ENCODE measurements at places on chromosomes 6 and 20.

- DNase-seq, result no peak
Measured at GRCh38 chr20:41571006-41571405, 47.2 kb downstream of the CHD6 start.

- no peak for DNase-seq
Measured at GRCh38 chr20:19100975-19101374, 111.5 kb upstream of the SLC24A3 start.

DNA sequence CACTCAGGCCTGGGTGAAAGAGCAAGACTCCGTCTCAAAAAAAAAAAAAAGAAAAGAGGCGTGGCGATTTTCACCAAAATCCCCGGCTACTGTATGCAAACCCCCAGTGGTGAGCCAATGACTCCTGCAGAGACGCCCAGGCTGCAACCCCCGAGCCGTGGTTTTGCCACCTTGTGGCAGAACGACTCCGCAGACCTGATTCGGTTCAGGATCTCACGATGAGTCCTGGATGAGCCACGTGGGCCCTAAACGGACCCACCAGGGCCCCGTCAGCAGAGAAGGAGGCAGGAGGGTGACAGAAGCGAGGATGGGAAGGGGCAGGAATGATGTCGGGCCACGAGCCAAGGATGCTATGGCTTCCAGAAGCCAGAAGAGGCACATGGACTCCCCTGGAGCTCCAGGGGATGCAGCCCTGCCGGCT is 42.5 kb downstream of the SLC2A4RG start:
- no peak for DNase-seq

GRCh38 chr6:142462260-142462659 is 160.5 kb downstream of the ADGRG6 start:
- no peak for DNase-seq

DNA sequence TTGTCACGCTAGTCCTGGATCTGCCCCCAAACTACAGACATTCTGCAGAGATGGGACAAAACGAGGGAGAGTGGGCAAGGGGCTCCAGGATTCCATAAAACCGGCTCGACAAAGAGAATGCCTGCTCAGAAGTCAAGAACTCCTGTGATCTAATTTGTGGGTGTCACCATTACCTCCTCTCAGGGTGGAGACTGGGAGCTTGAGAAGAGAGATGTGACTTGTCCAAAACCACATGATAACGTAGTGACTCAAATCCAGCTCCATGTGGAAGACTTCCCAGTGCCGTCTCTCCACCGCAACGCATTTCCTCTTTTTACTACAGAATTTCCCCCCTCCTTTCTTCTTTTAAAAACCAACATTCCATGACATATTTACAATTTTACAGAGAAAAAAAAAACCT is 44.3 kb downstream of the TRERF1 start:
- DNase-seq, result no peak

GRCh38 chr20:47454298-47455132 is 47.2 kb upstream of the NCOA3 start:
- no peak for DNase-seq

GRCh38 chr6:42136508-42137193 is 5.8 kb downstream of the C6orf132 start:
- DNase-seq, result no peak

GRCh38 chr6:48626421-48626820 is 515.4 kb upstream of the PTCHD4 start:
- no peak for DNase-seq

GRCh38 chr6:63683071-63683603 is 47.5 kb downstream of the PHF3 start:
- no peak for DNase-seq

GRCh38 chr6:19891451-19891850 is 54.3 kb downstream of the ID4 start:
- no peak for DNase-seq

GRCh38 chr6:21051777-21052176 is 517.5 kb downstream of the CDKAL1 start:
- no peak for DNase-seq

- DNase-seq, result no peak
Measured at GRCh38 chr6:37373822-37374471, 20.2 kb downstream of the RNF8 start.

- DNase-seq, result no peak
Measured at GRCh38 chr6:111673937-111674336, 68.3 kb upstream of the TRAF3IP2 start.

DNA sequence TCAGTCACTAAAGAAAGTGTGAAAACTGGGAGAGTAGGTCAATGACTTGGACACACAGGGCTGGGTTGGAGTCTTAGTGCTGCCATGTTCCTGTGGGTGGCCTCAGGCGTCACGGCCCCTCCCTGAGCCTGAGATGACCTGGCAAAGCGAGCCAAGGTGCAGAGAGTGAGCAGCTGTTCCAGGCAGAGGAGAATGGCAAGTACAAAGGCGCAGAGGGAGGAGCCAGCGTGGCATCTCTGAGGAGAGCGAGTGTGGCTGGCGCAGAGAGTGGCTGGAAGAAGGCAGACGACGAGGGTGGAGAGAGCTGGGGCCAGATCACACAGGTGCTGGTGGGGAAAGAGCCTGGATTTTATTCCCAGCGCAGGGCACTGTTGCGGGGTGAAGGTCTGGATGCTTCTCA is 20.6 kb upstream of the CHMP4B start:
- DNase-seq, result no peak

DNA sequence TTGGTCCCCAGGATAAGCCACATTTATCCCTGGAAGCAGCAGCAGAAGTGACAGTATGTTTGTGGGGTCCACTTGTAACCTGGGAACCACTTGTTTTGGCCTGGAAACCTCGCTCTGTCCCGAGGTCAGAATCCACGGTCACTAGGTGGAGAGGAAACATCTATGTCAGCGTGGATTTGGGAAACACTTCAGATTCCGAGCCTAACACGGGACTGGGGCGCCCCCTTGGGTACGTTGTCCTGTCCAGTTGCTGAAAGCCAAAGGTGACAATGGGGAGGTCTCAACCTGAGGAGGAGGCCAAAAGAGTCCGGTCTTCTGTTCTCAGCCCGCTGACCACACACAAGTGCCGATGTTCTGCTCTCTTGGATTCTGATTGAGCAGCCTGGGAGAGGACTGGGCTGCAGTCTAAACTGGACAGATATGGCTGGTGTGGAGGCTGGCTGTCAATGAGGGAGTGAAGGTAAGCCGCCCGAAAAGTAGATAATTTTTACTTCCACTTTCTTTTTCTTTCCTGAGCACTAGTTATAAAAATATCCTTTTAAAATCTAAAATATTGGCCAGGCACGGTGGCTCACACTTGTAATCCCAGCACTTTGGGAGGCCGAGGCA is 4.9 kb upstream of the ZFP57 start:
- DNase-seq, result peak; percentile 75

DNA sequence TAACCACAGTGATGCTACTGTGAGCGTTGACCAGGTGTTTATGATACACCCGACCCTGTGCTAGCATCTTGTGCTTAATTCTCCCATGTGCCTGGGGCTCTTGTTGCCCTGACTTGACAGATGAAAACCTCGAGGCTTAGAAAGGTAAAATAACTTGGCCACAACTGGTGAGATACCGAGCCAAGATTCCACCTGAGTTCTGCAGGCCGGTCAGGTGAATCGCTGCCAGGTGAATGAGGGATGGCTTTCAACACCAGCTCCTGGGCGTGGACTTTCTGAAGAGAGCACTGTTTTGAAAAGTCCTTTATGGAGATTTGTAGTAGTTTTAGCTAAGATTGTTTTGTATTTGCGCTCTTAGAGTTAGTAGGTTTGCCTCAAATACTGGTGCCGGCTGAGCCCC is 12.2 kb upstream of the ZNF831 start:
- no peak for DNase-seq

DNA sequence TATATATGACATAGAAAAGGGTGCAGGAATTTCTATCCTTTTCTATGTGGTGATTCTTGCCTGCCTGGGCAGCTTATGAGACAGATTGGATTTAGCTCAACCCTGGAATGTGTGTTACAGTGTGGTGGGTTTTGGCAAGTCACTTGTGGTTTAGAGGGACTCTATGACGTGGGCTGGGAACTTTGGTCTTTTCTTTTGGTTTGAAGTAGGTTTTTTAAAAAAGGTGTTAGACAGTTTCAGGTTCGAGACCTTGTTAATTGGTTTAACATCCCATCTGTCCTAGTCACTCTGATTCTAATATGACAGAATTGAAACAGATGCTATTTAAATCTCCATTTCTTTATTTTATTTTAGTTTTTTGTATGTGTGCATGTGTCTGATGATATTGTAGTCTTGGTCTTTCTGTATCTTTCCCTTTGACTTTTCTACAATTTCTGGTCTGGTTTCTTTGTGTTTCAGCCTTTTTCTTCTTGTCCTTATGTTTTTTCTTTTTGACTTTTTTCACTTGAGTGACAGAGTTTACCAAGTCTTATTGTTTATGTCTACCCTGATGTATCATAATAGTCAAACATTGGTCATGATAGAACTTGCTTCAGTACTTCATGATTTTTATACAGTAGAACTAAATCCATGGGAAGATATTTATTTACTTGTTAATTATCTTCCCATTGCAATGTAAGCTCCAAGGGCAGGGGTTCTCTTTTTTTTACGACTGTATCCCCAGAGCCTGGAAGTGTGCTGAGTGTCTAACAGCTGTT is 174.3 kb downstream of the CDKAL1 start:
- no peak for DNase-seq

DNA sequence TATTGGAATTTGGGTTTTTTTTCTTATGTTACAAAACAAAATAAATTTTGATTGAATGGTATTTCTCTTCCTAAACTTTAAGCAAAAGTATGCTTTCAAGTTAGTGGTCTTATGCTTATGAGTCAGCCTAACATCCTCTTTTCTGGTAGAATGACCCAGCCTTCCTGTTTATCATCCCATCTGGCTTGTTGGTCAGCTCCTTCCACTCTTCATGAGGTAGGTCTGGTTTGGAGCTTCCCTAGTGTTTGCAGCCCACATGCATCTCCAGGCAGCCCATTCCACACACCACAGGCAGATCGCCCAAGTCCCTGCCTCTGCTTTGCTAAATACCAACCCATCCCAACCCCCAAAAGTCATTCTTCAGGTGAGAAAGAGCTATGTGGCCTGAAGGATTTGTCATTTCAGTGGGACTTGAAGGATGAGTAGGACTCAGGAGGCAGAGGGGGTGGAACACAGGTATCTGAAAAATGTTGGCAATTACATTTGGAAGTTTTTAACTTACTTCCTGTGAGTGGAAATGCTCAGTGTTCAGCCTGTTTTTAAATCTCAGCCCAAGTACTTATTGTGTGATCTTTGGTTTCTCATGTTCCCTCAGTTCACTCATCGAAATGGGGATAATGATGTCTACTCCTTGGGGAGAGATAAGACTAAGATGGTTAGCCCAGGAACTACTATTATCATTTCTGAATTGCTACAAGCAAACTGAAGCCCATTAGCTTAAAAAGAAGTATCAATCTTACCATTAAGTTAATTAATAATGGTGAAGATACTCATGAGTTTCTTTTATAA is 294.0 kb downstream of the ADGB start:
- DNase-seq, result no peak

- no peak for DNase-seq
Measured at GRCh38 chr6:127147534-127147933, 29.1 kb downstream of the RSPO3 start.

GRCh38 chr6:30557683-30557981 is 537 bp downstream of the PRR3 start:
- DNase-seq, result no peak

GRCh38 chr20:47789081-47789763 is 3.9 kb upstream of the SULF2 start:
- no peak for DNase-seq

DNA sequence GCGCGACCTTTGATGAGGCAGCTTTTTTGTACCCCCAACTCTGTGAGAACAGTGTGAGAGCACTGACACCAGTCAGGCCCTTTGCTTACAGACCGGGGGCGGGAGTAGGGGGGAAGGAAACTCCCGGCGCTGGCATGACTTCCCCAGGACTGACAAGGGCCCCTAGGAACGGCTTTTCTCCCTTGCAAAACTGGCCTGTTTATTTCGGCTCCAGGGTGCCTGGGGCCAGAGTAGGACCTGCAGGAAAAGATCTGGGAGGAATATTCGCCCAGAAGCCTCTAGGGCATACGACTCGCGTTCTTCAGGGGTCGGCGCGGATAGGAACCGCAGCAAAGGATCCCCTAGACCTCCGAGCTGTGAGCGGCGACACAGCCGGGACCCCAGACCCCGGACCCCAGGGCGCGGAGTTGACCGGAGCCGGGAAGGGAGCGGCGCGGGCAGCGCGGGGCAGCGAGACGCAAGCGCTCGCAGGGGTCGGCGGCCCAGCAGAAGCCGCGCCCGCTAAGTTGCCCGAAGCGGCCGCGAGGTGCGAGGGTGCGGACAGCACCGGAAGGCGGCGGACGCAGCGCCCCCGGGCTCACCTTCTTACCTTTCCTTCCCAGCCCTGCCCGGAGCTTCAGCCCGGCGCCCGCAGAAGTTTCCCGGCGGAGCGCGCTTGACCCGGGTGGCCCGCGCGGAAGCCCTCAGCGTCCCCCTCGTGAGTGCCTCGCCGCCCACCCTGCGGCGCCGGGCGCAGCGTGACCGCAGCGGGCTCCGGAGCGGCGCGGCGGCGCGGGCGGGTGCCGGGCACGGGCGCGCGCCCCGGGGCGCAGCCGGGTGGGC is at the start of gene POPDC3:
TSS of gene POPDC3 (minus strand) at position 771 of the 822 bp plus-strand sequence. CDS start 18,105 bp downstream, outside the sequence.
- DNase-seq, result peak; percentile 55

DNA sequence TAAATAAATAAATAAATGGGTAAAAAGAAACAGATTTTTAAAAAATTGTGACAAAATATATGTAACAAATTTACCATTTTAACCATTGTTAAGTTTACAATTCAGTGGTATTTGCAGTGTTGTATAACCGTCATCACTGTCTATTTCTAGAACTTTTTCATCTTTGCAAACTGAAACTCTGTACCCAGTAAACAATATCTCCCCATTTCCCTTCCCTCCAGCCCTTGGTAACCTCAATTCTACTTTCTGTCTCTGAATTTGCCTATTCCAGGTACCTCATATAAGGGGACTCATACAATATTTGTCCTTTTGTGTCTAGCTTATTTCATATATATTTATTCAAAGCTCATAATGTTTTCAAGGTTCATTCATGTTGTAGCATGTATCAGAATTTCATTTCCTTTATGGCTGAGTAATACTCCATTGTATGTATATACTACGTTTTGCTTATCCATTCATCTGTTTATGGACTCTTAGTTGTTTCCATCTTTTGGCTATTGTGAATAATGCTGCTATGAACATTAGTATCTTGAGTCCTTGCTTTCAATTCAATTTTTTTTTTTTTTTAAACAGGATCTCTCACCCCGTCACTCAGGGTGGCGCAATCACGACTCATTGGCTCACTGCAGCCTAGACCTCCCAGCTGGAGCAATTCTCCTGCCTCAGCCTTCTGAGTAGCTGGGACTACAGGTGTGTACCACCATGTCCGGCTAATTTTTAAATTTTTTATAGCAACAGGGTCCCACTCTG is 8.9 kb downstream of the MANBAL start:
- no peak for DNase-seq

- DNase-seq, result no peak
Measured at GRCh38 chr20:52921340-52921739, 50.8 kb upstream of the TSHZ2 start.

DNA sequence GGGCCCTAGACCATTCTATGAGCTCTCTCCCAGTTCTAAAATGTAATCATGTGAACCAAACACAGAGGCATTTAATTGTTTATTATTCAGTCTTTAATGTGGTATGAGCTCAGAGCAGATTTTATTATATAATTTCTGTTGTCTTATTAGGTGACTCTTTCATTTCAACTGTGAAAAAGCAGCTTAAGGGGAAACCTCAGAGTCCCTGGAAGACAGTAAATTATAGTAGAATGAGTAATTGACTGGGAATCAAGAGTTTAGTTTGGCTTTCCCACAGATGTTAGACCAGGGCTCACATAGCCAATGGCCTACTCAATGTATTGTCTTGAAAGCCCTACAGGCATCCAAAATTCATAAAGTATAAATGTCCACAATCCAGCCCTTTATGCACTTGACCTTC is 390.4 kb upstream of the SLC35B3 start:
- DNase-seq, result no peak

GRCh38 chr6:32057966-32058365 is 19.8 kb downstream of the CYP21A2 start:
- DNase-seq, result no peak

Data from right cardiac atrium (tissue), 5 donors.